ENCODE measurements at places on chromosomes 7 and 10. TPM values are rescaled to one million over a fixed set of nuclear protein-coding genes. Genes with fewer than 3 reads are reported as not detected.

Gene RET
- 0.06 TPM for total RNA-seq

Gene TDRD1
- total RNA-seq = not detected

Gene PPIA
- total RNA-seq = 5,878 TPM

Gene HOXA3
- not detected for total RNA-seq

Gene SPDYE9
- not detected for total RNA-seq

Gene PRTFDC1
- 0.30 TPM for total RNA-seq

Gene SYCE1
- total RNA-seq = 2.6 TPM

Gene RAPGEF5
- 0.84 TPM for total RNA-seq

Gene BHLHA15
- not detected for total RNA-seq

Gene ZMYND11
- 34.5 TPM for total RNA-seq

Gene OR2A2
- not detected for total RNA-seq

Data from HT1080 (cell line).